ENCODE measurements at places on chromosomes 7 and 10.

DNA sequence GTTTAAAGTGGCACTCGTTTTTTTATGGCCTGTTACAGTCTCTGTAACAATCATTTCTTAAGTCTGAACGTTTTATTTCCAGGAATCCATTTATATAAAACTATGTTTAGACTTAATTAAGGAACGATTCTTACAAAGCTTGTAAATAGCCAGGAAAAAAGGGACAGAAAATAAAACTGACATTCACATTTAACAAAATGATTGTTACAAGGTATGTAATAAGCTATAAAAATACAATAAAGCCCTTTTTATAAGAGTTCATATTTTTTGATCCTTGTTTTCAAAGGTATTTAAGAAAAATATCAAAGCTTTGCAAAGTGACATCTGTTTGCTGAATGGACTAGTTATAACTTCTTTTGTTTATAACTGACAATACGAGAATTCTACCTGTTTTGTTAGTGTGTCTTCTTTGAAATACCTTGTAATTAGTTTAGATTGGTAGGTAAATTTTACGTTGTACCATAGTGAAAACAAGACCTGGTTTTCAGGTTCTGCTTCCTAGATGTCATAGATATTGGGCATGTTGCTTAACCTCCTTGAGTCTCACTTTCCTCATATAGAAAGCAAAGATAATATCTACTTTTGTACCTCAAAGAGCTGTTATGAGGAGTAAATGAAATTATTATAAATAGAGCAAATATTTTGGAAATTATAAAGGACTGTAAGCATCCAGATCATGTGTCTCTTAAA, 25.8 kb downstream of the BTRC start:
- DNase-seq: no peak

DNA sequence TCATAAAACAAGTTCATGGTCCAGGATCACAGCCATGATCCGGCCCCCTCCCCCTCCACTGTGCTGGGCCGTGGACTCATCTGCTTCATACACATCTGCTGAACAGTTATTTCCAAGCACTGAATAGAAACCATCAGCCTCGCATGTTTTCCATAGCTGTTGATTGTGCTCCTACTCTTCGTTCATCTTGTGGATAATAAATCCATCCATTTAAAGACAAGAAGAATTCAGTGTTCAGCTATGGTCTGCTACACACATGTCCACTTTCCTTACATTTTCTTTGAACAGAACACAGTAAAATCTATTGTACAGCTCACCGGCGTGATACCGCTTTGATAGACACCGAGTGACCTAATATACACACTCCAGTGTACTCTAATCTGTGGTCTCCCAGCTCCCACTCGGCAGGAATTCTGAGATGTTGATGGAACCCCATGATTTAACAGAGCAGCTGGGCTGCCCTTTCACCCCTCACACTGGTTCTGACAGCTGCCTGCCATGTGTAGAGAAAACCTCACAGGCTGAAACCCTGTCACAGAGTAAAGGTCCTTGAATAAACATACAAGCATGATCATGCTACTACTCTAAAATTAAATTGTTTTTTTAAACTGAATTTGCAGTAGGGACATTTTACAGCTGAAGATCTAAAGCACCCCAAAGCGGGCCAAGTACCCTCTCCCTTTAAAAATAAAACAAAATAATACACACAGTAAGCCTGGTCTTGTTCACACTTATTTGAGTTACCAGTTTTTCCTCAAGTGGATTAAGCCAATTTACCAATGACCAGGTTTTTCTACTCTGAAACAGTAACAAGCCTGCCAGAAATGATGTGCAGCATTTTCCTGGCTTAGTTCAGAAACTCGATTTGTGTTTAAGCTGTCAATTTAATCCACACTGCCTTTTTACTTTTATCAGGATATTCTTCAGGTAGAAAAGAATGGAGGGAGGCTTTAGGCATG, 95.1 kb upstream of the FZD1 start:
- no peak for DNase-seq

GRCh38 chr10:73763343-73763742, 18.5 kb upstream of the CHCHD1 start:
- peak; percentile 59 for DNase-seq

GRCh38 chr7:156549636-156550035, 90.9 kb upstream of the RNF32 start:
- DNase-seq: no peak

GRCh38 chr7:121473645-121474300, 77.7 kb upstream of the FAM3C start:
- no peak for DNase-seq

DNA sequence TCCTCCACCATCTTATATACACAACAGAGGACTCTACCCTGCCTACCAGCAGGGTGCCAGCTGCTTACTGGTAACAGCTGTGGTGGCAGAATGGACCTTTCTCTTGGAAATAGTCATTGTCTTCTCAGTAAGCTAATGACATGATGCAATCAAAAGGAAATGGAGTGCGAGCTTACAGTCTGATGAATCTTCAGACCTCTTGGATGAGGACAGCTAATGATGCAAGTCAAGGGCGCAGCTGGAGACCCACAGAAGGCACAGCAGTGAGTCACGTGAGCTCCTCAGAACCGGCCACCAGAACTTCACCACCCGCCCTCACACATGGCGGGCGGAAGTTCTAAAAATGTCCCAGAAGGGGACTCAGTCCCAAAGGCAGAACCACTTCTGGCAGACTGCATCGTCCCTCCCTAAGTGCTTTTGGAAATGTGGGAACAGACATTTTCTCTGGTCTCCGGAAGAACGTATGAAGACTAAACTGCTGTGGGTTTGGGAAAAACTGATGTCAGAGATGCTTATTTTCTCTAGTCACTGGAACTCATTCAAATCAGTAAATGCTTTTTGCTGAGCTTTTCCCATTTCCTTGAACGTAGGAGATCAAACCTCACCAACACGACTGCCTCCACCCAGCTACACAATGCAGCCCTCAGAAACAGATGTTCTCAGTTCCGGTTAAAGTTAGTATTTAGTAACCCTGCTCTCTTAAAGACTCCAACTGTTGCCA, 96.4 kb downstream of the FAS start:
- no peak for DNase-seq

DNA sequence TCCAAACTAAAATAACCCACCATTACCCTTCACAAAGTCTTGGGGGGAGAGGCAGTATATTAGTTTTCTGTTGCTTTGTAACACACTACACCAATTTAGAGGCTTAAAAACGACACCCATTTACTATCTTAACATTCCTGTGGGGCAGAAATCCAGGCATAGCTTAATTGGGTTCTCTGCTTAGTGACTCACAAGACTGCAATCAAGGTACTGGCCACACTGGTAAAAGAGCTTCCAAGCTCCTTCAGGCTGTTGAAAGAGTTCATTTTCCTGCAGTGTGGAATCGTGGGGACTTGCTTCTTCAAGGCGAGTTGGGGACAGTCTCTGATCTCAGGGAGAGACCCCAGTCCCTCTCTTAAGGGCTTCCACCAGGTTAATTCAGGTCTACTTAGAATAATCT, 139.1 kb downstream of the XPNPEP1 start:
- no peak for DNase-seq

DNA sequence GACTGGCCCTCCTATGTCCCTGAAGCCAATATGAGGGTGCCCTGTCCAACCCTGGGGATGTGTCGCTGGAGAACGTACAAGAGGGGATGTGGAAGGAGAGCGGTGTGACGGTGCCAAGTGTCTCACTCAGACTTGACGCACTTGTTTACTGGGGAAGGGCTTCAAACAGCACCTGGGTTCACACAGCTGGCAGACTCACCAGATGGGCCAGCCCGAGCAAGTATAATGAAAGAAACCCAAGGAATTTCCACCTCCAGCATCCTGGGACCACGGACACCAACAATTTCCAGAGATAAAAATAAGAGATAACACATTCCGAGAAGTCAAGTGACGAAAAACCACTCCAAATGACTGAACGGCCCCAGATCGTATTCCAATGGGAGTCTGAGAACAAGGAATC, 5.3 kb downstream of the ATP5MF start:
- DNase-seq: no peak

DNA sequence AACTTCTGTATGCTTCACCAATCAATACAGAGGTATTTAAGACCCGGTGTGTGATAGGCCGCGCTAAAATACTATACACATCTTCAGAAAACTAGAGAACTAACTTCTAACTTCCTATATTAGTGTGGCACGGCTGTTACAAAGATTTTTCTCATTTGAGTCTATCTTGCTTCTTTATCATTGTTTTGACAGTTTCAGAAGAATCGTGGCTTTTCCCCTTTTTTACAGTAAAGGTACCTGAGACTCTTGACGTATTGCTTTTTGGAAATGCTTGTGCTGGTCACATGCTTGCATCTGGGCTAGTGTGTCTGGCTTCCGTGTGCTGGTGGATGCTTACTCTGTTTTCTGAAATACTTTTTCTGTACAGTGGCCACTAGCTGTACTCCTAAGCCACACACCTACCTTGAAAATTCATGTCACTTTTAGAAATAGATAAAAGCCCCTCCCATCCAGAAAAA, 12.7 kb downstream of the IKZF1 start:
- peak; percentile 58 for DNase-seq

GRCh38 chr10:3043512-3044368, 23.6 kb upstream of the PFKP start:
- DNase-seq: peak; percentile 30

DNA sequence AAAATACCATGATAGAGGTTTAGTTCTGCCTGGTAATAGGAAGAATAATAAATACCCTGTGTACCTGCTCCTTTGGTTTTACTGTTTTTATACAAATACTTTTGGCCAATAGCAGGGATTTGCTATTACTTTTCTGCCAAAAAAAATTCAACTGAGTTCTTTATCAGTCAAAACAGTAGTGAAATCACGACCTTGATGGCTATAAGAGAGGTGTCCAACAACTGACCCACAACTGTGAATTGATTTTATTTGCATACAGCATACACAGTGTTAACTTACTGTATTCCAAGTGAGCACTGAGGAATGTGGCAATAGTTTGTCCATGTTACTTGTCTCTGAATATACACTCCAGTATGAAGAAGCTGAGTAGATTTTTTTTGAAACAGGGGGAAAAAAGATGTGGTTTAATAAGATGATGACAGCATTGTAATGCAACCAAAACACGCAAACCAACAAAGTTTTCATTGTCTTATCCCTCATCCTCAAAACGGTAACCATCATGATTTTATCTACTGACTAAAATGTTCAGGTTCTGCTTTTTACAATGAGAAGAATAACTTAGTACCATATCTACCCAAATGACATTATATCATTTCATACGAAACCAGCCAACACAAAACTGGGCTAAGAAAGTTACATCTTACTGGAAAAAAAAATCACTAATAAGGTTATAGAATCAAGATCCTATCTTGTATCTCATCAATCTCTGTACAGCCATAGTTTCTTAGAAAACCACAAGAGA, 63.3 kb downstream of the GSAP start:
- no peak for DNase-seq

DNA sequence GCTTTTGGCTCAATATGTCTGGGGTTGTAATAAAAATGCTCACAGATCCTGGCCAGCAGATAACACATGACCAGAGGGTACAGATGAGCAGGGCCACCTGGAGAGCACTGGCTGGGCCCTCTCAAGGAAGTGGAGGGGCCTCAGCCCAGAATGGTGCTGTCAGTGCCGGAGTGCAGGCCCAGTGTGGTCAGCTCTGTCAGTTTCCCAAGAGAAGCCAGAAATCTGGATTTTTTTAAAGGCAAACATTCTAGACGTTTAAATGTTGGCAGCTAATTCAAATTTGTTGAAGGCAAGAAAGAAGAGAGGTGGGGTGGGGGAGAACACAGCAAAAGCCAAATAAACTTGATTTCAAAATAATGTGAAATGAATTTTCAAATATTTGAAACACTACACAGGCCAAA, 2.0 kb downstream of the C10orf105 start:
- no peak for DNase-seq

GRCh38 chr7:20085086-20085485, 132.1 kb downstream of the MACC1 start:
- DNase-seq: no peak

DNA sequence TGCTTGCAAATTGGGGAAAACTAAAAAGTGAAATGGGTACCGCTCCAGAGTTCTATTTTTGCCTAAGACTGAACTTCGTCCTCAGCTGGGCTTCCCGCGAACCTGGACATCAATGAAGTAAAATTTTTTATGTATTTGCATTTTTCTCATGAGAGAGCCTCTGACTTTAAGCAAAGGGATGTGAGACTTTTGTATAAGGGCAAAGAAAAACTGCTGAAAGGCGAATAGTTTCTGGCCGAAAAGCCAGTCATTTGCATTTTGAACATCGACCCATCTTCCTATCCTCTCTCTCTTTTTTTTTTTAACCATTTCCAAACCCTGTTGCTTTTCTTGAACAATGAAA, 573 bp downstream of the PMPCB start:
- DNase-seq: no peak

- no peak for DNase-seq
These were observed 12.8 kb downstream of the C7orf57 start for GRCh38 chr7:48048113-48048512.

- DNase-seq: no peak
These were observed 56.9 kb upstream of the ADGRA1 start for GRCh38 chr10:133030781-133031180.

Measured in T-cell (primary cell).